Glutamatergic neuron (in vitro differentiated cells): ENCODE measurements at places on chromosomes 5 and 9. TPM values are rescaled to one million over a fixed set of nuclear protein-coding genes. Genes with fewer than 3 reads are reported as not detected.

The FBXW5 gene
- total RNA-seq: 77.9 TPM

The ASPN gene
- not detected for total RNA-seq

DNA sequence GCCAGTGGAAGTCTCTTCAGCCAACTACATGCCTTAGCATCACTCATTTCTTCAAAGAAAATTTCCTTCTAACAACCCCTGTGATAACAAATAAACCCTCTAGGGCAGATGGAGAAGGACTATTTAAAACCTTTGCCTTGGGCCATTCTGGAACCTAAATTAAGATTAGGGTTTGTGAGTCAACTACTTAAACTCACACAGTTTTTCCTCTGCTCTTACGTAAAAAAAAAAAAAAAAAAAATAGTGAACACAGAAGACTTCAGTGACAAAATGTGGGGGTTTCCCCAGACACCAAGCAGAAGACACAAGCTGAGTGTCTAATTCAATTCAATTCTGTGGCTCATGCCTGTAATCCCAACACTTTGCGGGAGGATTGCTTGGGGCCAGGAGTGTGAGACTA is 65.8 kb upstream of the ERCC6L2 start:
- no peak for DNase-seq

DNA sequence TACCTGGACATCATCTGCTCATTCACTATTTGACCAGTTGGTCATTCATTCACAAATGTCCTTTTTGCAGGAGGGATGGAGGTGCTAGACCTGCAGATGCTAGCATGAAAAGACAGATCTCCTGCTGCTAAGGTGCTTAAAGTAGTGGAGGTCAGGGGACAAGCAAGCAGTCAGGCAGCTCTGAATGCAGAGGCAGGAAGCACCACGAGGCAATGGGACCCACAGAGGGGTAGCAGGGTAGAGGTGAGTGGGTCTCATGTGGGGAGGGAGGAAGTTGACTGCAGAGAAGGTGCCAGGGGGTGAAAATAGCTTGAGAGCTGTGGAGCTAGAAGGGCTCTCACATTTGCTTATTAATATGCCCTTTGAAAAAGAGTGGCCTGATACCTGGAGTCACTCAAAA is 25.2 kb downstream of the FXN start:
- DNase-seq: no peak

DNA sequence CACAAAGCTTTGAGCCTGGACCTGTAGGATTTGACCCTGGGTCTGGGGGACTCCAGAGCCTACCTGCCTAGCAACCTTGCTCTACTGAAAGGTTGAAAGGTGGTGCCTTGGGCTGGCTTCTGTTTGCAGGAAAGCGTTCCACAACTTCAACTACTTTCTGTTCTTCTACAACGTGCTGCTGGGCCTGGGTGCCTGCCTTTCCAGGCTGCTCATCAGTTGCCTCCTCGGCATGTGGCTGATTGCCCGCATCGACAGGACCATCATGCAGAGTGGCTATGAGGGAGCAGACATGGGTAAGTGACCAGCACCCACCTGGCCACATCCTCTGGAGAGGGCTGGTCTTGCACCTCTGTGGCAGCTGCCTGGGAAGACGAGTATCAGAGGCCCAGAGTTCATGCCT is 13.6 kb upstream of the CCDC180 start:
- no peak for DNase-seq
